Effector CD4-positive, alpha-beta T cell (primary cell): ENCODE measurements at places on chromosomes 5 and 9.

GRCh38 chr5:107542428-107542827, 128.3 kb downstream of the EFNA5 start:
- DNase-seq: no peak

- no peak for DNase-seq
Measured at GRCh38 chr5:141852448-141852847, 25.8 kb downstream of the PCDH1 start.

- DNase-seq: no peak
Measured at GRCh38 chr9:108476574-108476973, 379.2 kb downstream of the ACTL7B start.

- DNase-seq: no peak
Measured at GRCh38 chr9:123753669-123754258, 176.2 kb downstream of the DENND1A start.

DNA sequence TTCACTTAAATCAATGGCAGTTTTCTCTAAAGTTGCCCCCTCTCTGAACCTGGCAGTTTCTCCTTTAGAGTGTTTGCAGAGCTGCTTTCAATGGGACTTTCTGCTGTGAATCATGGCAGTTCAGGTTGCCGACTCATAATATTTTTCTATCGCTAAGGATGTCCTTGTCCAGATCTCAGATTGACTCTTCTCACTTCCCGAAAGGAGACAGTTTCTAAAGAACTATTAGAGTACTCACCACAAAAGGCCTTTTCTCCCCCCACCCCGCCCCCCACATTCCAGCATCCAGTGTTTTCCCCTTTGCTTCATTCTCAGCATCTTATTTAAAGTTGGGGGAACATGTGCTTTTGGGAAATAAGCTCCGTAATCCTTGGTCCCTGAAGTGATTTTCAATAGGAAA, 443.5 kb upstream of the KLF4 start:
- no peak for DNase-seq

- no peak for DNase-seq
Measured at GRCh38 chr9:127149463-127150390, 27.3 kb upstream of the ANGPTL2 start.

- no peak for DNase-seq
Measured at GRCh38 chr9:77018969-77019235, 553 bp upstream of the FOXB2 start.

DNA sequence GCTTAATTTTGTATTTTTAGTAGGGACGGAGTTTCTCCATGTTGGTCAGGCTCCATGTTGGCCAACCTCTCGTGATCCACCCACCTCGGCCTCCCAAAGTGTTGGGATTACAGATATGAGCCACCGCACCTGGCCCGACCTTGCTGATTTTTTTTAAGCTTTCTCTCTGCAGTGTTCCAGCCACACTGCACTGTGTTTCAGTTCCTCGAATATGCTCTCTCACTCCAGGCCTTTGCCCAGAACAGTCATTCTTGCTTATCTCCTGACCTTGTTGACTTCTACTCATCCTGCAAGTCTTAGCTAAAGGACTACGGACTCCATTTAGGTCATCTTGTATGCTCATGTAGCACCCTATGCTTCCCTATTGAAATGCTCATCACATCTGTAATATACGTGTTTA, 3.3 kb downstream of the SNAPC3 start:
- DNase-seq: no peak

- DNase-seq: no peak
Measured at GRCh38 chr5:158084292-158084691, 225.3 kb upstream of the CLINT1 start.

GRCh38 chr5:68711293-68712200, 382.3 kb upstream of the SLC30A5 start:
- DNase-seq: no peak

- DNase-seq: no peak
Measured at GRCh38 chr5:86354664-86355063, 263.1 kb upstream of the COX7C start.

- no peak for DNase-seq
Measured at GRCh38 chr5:10304932-10305331, 2.8 kb downstream of the CMBL start.

DNA sequence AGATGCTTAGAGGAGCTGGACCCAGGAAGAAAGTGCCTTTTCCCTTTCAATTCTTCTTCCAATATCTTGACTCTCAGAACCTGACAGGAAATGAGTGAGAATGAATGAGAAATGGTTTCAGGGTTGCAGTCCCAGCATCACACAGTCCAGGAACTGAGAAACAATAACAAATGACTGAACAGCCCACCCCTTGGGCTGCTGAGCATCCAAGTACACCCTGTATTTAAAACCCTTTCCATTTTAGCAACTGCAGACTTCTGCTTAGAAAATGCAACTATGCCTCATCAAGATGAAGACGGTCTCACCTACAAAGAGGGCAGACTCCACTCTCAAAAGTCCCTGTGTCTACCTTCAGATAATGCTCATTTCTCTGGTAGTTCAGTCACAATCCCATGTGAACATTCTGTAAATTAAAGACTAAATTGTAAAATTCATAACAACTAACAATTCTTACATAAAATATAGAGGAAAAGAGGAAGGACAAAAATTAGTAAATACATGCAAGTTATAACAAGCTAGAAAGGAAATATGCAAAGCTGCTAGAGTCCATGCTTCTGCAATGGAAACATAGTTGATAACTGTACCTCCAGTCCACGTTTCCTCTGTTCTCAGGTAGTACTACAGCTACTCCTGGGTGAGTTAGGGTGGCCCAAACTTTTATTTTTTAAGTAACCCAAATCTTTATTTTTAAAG, 316.5 kb downstream of the ICE1 start:
- DNase-seq: no peak

DNA sequence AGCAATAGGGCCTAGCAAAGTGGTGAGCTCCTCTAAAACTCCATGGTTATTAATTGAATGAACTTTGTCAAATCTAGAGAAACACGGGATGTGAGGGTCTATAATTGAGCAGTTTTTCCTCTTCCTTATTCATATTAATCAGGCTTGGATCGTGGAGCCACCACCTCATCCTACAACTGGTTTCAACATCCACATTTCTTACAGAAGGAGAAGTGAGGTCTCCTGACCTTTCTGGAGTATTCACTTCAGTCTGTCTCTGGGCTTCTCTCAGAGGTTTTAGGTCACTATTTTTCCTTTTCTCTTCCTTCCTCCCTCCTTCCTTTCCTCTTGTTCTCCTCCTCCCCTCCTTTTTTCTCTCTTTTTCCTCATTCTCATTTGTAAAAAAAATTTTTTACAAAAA, 177.3 kb upstream of the ACTBL2 start:
- no peak for DNase-seq

DNA sequence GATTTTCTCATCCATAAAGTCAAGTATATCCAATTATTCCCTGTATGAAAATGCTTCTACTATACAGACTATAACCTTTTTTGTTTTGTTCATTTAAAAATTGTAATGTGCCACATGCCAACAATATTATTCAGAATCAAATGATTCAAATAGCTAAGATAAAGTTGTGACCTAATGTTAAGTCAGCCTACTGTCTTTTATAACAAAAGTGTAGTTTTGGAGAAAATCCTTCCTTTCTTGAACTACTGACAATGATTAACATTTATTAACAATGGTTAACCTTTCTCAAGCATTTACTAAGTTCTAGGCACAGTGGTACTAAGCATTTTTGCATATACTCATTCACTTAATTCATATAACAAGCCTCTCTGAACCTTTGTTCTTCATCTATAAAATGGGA, 25.0 kb downstream of the CSF2 start:
- no peak for DNase-seq

DNA sequence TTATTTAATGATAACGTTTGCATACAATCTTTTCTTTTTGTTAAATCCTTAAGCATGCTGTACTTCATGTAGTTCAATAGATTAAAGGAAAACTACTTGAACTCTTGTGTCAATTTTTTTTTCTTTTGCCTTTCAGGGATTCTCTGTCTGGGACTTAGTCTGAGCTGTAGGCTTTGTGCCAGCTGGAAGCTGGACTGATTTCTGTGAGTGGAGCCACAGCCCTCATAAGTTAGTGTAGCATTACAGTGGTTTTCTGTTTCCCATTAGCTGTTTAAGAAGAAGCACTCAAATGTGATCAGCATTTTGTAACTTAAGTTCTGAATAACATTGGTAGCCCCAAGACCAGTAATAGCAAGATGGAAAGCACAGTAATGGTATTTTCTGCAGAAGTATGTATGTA, 330.6 kb upstream of the MEF2C start:
- no peak for DNase-seq

DNA sequence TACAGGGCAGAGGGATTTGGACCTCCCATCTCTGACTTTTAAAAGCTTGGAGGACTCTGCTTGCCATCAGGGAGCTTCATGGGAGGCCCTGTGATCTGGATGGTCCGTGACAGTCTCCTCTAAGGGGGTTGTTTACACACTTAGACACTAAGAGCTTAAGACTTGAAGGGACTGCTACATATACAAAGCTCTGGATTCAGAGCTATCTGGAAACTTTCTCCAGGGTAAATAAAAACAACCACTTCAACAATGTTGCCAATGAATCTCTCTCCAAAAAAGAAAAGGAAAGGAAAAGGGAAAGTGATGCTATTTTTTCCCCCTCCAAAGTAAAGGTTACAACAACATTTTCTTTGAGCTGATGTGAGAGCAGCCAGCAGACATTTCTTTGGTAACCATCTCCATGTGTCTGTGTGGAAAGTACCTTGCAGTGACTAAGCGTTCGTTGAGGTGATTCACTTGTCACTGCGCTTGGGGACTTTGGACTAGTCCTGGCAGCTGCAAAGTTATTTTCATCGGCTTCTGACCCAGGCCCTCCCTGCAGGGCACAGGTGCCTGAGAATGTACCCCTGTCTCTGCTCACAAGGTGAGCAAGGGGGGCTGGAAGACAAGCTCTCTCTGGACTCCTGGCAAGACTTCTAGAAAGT, 262.1 kb upstream of the KLF4 start:
- no peak for DNase-seq

GRCh38 chr9:129650680-129651235, 8.8 kb upstream of the ASB6 start:
- DNase-seq: no peak
